SHP77 treated with DMSO at 0.1 percent for 48 hours (cell line): ENCODE measurements at places on chromosomes 2 and 18.

DNA sequence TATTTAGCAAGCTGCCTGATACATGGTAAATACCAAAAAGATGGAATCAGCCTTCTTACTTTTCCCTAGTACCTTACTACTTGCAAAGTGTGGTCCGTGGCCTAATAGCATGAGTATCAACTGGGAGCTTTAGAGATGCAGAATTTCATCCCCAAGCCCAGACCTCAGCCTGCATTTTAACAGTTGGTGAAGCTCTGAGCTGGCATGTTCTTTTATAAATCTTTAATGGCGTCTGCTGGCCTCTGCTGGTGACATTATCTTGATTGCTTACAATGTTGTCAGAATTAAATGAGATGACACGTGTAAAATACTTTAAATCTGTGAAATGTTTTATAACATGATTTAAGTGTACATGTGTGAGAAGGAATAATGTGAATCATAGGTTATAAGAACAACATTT, 115.1 kb upstream of the NOSTRIN start:
- DNase-seq: no peak

DNA sequence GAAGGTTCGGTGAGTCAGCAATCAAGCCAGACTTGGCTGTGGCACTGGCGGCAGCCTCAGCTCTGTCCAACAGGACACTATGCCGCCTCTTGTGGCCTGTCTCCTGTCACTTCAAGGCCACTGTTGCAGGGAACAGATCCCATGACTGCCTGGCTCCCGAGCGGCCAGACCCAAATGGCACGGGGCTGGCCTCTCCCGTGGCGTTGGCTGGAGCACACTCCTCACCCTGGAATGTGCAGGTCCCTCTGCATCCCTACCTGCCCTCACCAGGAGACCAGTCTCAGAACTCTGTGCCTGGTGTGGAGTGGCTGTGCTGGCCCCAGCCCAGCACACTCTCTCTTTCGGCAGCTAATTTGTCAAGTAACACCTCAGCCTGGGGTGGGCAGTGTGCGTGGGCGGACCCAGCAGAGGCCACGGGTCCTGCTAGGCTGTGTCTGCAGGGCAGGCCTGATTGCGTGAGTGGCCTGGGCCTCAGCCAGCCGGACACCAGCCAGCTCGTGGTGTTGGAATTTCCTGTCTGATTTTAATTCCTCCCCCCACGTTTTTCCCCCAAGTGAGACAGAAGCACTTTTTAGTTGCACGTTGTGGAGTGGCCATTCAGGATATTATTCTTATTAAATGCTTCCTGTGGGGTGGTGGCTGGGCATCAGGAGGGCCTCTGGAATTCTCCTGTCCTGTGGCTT, 179.3 kb downstream of the GLI2 start:
- DNase-seq: no peak

DNA sequence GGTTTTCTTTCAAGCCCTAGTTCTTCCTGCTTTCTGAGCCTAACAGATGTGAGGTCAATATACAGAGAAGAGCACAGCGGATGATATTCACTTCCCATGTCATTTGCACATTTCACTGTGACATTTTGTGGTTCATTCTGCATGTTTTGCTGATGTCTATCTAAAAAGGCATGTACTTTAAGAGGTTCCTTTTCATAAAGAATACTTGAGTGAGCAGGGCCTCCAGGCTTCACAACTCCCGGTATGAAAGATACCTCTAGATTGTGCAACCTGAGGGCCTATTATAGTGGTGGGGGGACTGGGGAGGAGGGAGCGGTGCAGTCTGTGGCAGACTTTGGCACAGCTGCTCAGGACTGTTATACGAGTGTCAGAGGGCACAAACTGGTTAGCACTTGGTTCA, 54.6 kb downstream of the CPO start:
- DNase-seq: no peak

GRCh38 chr18:67597759-67598158, 81.2 kb upstream of the DSEL start:
- DNase-seq: no peak

- no peak for DNase-seq
These were observed 16.8 kb upstream of the ALPI start for GRCh38 chr2:232438951-232439757.

DNA sequence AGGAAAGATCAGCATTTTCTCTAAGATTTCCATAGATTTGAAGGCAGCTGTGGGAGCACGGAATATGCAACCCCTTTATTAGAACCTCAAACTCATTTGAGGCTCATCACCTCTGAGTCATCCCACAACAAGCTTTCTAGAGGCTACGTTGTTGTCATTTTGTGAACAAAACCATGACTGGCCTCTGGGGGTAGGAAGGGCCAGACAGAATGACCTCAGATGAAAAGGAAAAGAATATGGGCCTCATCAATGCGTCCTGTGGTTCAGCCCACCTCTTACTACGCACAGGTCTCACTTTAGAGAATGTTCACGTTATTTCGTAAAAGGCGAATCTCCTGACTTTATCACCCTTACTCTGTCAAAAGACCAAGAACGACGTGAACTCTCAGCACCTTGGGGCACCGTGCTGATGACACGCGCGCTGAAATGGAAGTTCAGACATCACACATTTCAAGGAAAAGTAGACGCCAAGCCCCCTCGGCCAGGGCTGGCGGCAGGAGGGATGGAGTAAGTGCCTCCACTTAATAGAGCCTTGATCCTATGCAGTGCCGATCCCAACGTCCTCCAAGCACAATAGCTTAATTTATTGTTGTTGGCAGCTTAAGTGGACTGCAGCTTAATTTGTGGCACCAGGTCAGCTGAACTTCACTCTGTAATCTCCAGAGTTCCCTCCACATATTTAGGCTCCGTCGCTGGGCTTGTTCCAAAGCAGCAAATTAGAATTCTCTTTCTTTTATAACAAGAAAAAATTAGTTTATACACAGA, 208.3 kb downstream of the EIPR1 start:
- DNase-seq: no peak

- DNase-seq: no peak
These were observed 47.3 kb downstream of the TMEM163 start for GRCh38 chr2:134671513-134671912.

- DNase-seq: no peak
These were observed 664.8 kb downstream of the DCC start for GRCh38 chr18:53004798-53005197.

DNA sequence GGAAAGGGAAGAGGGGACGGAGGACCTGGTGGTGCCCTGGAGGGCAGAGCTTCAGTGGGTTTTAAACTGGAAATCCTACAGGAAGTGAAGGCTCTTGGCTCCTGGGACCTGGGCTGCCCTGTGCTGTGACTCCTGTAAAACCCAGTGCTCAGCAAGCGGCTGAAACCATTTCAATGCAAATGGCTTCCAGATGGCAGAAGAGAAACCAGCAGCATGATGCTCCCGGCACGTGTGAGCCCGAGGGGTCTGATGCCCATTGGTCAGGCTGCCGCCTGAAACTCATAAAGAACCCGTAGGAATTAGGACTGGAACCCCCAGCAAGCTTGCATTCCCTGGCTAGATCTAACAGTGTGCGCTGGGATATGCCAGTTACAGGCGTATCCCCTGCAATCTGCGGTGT, 109.2 kb upstream of the THOC1 start:
- no peak for DNase-seq

- DNase-seq: no peak
These were observed 232.5 kb upstream of the CTAGE1 start for GRCh38 chr18:22650247-22650646.

GRCh38 chr2:232420073-232420454, 13.4 kb downstream of the ALPG start:
- no peak for DNase-seq

DNA sequence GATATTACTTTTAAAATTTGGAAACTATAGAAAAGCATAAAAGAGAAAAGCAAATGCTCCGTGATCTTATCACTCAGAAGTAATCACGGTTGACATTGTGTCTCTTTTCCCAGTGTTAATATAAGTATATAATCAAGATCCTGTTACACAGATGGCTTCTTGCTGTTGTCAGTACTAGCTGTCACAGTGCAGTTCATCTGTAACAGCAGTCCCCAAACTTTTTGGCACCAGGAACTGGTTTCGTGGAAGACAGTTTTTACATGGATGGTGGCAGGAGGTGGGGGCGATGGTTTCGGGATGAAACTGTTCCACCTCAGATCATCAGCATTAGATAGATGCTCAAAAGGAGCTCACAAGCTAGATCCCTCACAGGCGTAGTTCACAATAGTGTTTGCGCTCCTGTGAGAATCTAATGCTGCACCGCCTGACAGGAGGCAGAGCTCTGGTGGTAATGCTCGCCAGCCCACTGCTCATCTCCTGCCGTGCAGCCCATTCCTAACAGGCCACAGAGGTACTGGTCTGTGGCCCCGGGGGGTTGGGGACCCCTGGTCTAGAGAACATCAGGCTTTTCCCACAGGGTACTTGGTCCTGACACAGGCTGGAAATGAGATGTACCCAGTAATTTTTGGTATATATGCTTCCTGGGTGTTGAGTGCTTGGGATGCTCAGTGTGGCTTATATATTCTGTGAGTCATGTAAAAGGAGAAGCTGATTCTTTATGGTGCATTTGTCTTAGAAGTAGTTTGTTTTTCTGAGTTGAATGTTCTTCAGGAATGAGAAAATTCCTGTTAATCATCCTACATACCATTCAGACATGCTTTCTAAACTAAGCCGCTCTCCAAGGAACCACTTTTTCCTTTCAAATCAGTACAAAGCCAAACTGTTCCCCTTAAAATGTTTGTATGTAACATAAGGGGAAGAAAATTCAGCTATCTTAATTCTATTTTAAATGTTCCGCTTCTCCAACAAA, 121.8 kb downstream of the NCK2 start:
- DNase-seq: no peak
